ENCODE measurements at places on chromosomes 3 and 15. TPM values are rescaled to one million over a fixed set of nuclear protein-coding genes. Genes with fewer than 3 reads are reported as not detected.

DNA sequence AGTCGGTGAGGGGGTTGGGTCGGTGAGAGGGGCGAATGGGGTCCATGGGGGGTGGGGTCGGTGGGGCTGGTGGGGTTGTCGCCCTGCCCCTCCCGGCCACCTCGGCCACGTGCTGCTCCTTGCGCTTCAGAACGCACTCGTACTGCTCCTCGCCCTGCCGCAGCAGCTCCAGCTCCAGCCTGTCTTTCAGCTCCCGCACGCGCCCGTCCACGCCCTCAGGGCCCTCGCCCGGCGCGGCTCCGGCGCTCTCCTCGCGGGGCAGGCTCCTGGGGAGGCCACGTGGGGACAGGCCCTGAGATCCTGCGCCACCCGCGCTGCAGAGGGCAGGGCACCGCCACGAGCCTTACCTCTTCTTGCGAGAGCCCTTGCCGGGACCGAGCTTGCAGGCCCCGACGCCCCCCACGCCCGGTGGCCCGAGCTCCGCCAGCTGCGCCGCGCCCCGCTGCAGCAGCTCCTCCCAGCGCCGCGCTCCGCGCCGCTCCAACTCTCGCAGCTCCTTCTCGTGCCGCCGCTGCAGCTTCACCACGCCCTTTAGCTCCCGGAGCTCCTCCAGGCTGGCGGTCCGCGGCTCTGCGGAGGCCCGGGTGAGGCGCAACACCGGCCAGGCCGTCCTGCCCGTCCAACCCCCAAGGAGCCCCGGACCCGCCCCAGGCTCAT, 8.2 kb upstream of the ANKRD63 start:
- no peak overlapping the region for H3K27ac ChIP-seq
- H3K4me1 ChIP-seq, result peaks cover 2% of the 10 kb centered on the region
- DNase-seq, result no peak
- peaks cover 43% of the 10 kb centered on the region for H3K27me3 ChIP-seq
- no peaks in the 10 kb centered on the region for H3K36me3 ChIP-seq

DNA sequence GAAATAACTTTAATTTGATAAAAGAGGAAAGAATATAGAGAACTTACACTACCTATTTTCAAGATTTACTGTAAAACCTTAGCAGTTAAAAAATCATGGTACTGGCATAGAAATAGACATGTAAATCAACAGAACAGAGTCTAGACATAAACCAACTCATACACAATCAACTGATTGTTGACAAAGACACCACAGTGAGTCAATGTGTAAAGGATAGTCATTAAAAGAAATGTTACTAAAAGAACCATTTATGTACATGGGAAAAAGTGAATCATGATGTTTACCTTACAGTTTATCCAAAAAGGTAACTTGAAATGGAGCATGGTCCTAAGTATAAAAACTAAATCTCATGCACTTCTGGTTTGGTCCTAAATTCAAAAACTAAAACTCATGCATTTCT, 847.4 kb downstream of the IGSF11 start:
- no peaks in the 10 kb centered on the region for H3K4me1 ChIP-seq
- DNase-seq, result no peak
- H3K36me3 ChIP-seq, result no peaks in the 10 kb centered on the region
- H3K27ac ChIP-seq, result no peak overlapping the region
- no peak overlapping the region for H3K4me3 ChIP-seq
- H3K27me3 ChIP-seq, result no peaks in the 10 kb centered on the region

DNA sequence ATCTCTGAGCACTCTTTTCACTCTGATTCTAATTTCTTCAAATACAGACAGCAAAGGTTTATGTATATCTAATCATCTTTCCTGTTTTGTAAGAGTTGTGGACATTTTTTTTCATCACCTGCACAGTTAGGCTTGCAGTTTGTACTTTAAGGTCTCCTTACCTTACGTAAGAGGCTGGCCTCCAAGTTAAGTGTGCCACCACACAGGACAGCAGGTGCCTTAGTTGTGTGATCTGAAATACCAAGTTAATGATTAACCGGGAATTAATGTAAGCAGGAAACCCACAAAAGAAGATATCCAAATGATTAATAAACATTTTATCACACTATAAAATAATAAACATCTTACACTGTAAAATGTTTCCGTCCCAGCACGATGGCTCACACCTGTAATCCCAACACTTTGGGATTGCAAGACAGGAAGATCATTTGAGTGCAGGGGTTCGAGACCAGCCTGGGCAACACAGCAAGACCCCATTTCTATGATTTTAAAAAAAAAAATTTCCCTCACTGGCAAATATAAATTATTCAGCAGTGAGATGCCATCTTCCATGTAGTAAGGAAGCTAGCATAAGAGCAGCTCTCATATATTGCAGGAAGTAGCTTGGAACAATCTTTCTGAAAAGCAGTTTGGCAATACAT, 87.7 kb upstream of the LIMD1 start:
- H3K4me3 ChIP-seq, result no peak overlapping the region
- peaks cover 18% of the 10 kb centered on the region for H3K4me1 ChIP-seq
- no peaks in the 10 kb centered on the region for H3K36me3 ChIP-seq
- H3K27me3 ChIP-seq, result no peaks in the 10 kb centered on the region

DNA sequence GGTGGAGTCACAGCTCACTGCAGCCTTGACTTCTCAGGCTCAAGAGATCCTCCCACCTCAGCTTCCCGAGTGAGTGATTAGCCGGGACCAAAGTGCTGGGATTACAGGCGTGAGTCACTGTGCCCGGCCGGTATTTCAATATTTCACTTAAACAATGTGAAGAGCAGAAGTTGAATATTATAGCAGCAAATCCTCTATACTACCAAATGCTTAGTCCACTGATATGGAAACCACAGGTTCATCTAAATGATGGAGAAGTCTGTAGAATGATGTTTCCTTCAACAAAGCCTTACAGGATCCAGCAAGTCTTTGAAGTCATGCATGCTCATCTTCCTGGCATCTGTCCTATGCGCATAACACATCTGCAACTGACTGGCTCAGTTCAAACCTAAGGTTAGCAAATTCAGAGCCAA, 20.3 kb upstream of the UACA start:
- no peak overlapping the region for H3K4me3 ChIP-seq
- no peak overlapping the region for H3K27ac ChIP-seq
- no peak for DNase-seq
- H3K27me3 ChIP-seq, result no peaks in the 10 kb centered on the region
- peaks cover 33% of the 10 kb centered on the region for H3K4me1 ChIP-seq

DNA sequence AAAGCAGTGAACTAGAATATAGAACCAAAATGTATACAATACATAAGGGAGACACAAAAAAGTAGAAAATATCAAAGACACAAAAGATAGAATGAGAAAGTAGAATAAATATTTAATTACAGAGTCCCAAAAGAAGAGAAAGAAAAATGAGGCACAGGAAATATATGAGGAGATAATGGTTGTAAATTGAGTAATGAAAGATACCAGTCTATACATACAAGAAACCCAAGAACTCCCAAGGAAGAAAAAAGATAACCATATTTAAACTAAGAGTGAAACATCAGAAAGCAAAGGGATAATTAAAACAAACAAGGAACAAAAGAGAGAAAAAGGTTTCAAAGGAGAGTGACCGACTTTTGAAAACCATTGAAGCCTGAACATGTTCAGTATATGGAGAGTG, 47.3 kb downstream of the CPEB1 start:
- no peaks in the 10 kb centered on the region for H3K36me3 ChIP-seq
- H3K4me3 ChIP-seq, result no peak overlapping the region
- no peak overlapping the region for H3K27ac ChIP-seq
- no peak for DNase-seq

GRCh38 chr15:82186719-82187406, 75.7 kb downstream of the EFL1 start:
- no peaks in the 10 kb centered on the region for H3K27me3 ChIP-seq
- H3K4me1 ChIP-seq, result no peaks in the 10 kb centered on the region
- no peak for DNase-seq
- no peak overlapping the region for H3K4me3 ChIP-seq
- H3K27ac ChIP-seq, result no peak overlapping the region
- H3K36me3 ChIP-seq, result peaks cover 3% of the 10 kb centered on the region

GRCh38 chr3:8497582-8497981, 4.0 kb upstream of the LMCD1 start:
- H3K36me3 ChIP-seq, result no peaks in the 10 kb centered on the region
- no peak overlapping the region for H3K27ac ChIP-seq
- no peaks in the 10 kb centered on the region for H3K27me3 ChIP-seq
- DNase-seq, result no peak
- H3K4me1 ChIP-seq, result peaks cover 13% of the 10 kb centered on the region

DNA sequence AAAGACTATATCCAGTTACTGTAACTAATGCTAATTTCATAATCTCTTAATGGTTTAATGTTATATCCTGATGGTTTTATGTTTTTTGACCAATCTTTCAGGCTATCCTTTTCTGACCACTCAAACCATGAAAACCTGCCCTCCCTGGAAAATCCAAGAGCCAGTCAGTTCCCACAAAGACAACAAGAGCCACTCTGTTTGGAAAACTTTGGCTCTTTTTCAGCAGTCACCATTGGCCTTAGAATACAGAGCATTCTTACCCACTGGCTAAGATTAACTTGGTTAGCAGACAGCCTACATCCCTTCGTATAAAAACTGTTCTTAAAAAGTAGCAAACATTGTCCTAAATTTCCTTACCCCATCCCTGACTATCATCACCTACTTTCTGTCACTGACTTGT, 32.9 kb downstream of the ALCAM start:
- no peak overlapping the region for H3K27ac ChIP-seq
- H3K4me1 ChIP-seq, result peaks cover 34% of the 10 kb centered on the region
- H3K27me3 ChIP-seq, result no peaks in the 10 kb centered on the region
- no peak for DNase-seq
- peaks cover 3% of the 10 kb centered on the region for H3K36me3 ChIP-seq

DNA sequence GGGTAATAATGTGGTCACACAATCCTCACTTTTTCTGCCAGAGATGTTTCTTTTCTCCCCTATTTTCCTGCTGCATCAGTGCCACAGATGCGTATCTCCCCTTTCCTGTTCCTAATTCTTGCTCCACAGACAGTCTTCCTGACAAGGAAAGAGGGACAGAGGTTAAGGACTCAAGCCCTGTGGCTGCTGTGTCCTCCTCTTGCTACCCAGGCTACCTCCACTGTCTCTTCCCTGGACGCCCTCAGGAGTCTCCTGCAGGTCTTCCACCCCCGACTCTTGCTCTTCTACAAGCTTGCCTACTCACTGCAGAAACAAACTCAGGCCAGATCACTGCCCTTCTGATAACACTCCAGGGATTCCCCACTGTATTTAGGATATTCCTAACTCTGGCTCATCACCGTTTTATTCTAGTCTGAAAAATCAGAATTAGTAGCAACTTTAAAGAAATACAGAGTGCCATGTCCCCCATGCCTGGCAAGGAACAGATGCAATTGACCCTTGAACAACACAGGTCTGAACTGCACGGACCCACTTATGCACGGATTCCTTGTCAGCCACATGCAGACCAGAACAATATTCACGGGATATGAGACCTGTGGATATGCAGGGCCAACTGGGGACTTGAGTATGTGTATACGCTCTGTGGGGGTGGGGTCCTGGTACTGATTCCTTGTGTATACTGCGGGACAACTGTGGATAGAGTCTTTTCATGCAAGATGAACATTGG, 151.8 kb downstream of the GHSR start:
- peaks cover 25% of the 10 kb centered on the region for H3K36me3 ChIP-seq
- no peaks in the 10 kb centered on the region for H3K27me3 ChIP-seq
- no peak for DNase-seq
- H3K4me3 ChIP-seq, result no peak overlapping the region
- no peaks in the 10 kb centered on the region for H3K4me1 ChIP-seq

The CPLX3 gene
- polyA plus RNA-seq, result 0.03 TPM

The DLEC1 gene
- polyA plus RNA-seq, result 0.02 TPM

The GOLGA8T gene
- not detected for polyA plus RNA-seq

The ABHD6 gene
- polyA plus RNA-seq, result 21.5 TPM

The ESYT3 gene
- polyA plus RNA-seq, result 0.63 TPM

All from keratinocyte (primary cell).